ENCODE measurements at places on chromosomes 11 and 22.

- no peak for DNase-seq
These were observed 836 bp downstream of the SPON1 start for GRCh38 chr11:13963169-13963948.

DNA sequence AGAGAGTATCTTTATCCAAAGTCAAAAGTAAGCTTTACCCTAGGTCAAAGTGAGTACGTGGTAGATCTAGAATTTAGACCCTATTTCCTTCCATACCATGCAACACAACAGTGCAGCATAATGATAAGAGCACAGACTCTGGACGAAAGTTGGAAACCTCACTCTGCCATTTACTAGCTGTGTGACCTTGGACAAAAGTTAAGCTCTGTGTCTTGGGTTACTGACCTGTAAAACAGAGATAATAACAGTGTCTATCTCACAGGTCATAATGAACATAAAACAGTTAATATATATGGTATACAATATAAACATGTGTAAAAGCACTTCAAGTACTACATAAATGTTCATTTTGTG lies 13.6 kb upstream of the CHRNA10 start:
- DNase-seq = no peak

- DNase-seq = no peak
These were observed 103.7 kb downstream of the CTTN start for GRCh38 chr11:70501933-70502540.

DNA sequence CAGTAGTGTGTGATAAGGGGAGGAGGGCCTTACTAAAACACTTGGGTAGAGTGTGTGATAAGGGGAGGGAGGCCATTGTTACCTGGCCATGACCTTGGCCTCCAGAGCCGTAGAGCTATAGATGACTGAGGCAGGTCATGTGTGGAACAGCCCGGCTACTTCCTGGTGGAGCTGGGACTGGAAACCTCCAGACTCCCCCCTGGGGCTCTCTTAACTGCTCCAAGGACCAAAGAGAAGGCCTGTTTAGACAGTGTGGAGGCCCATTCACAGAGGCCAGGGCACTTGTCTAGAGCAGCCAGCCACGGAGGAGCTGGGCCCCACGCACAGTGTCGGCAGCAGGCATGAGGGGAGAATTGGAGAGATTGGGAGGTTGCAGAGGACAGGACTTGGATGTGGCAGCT lies 12.5 kb upstream of the MICALL1 start:
- DNase-seq = no peak

DNA sequence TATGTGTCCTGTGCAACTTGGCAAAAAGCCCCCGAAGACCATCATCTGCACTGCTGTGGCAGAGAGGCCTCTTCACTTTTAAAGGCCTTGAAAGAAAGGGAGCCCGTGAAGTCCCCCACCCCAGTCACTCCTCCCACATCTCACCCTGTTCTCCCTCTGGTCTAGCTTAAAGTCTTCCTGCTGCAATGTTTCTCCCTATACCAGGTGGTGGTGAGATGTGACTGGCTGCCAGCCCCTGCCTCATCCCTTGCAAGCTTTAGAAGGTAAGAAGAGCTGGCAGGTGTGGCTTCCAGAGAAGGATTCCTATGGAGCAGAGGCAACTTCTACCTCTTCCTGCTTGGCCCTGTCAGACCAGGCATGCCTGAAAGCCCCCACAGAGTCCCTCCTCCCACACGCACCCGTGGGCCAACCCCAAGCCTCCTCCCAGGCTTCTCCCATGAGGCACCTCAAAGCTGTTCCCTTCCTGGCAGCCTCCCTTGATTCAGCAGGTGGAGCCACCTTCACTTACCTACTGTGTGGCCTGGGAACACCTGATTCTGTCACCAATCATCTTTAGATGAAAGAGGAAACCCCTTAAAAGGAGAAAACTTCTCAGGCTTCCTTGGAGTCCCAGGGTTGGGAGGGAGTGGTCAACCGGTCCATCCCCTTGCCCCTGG lies 4.0 kb upstream of the TRIM29 start:
- DNase-seq = no peak

GRCh38 chr11:14902650-14903350 lies 10.8 kb upstream of the CYP2R1 start:
- no peak for DNase-seq

GRCh38 chr22:19555651-19556050 lies 31.4 kb upstream of the CLDN5 start:
- DNase-seq = no peak

- no peak for DNase-seq
These were observed 27.9 kb downstream of the CPT1A start for GRCh38 chr11:68813773-68814172.

DNA sequence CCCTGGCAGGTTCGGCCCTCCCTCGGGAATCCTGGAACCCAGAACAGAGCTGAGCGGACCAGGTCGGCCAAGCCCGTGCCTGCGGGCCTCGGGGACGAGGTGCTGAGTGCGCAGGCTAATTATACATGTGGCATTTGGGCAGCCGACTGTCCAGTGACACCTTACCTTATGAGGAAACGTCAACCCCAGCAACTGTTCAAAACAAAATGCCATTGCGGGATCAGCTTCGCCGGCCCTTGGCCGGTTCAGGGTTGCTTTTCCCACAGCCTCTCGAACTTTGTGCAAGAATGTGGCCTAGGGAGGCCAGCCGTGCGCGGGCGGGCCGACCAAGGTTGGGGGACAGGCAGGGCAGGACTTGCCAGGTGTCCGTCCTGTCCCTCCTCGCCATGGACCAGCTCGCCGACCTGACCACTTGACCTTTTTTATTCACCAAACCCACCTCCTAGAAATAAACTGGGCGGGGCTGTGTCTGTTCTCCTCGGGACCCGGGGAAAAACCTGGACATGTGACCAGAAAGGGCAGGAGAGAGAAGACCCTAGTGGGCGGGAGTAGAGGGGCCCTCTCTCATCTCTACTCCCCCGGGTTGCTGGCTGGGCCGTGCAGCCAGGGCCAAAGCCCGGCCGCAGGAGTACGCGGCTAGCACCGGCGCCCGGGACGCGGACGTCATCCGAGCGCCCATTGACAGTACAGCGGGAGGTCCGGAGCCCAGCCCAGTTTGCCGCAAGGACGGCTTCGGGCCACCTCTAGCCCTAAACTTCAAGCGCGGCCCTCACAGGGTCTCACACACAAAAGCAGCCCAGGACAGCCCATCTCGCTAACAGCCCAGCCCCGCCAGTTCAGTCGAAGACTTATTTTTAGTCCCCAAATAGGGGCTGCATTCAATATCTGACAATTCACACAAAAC lies 134.3 kb upstream of the C11orf58 start:
- no peak for DNase-seq

DNA sequence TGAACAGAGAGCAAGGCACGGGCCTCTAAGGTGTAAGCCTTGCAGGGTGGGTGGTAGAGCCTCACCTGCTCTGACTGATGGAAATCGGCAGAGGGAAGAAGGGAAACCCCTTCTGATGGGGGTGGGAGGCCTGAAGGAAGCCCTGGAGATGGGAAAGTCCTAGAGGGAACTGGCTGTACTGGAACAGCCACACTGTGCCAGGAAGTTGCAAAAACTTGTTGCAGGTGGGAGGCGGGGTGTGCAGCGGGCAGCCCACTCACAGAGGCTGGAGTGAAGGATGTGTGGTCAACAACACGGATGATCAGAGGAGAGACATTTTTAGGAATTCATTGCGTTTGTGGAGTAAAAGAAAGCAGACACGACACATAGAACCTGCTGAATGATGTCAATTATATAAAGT lies 91.3 kb downstream of the ZC3H12C start:
- DNase-seq = no peak

- DNase-seq = peak; percentile 32
These were observed 20.2 kb downstream of the RTN4RL2 start for GRCh38 chr11:57480409-57481137.

- no peak for DNase-seq
These were observed 54.0 kb upstream of the GCAT start for GRCh38 chr22:37753746-37754145.

GRCh38 chr11:69919659-69920344 lies 100.6 kb upstream of the FGF3 start:
- DNase-seq = no peak

GRCh38 chr11:68160100-68160695 lies 39.0 kb upstream of the CHKA start:
- DNase-seq = no peak

DNA sequence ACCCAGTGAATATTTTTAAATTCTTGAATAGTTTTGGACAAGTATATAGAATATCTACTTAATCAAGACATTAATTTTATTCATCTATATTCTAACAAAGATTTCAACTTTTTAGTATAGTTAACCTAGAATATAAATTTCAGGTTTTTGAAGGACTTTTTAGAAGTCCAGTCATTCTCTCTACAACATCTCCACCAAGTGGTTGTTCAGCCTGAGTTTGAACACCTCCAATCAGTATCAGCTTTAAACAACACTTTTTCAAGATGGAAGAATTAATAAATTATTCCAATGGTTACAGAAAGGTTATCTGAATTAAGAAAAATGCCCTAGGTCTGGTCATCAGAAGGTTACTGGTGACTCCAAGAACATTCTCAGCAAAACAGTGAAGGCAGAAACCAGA lies 31.8 kb downstream of the EIF3M start:
- no peak for DNase-seq

GRCh38 chr11:33692013-33692504 lies 8.6 kb downstream of the C11orf91 start:
- DNase-seq = no peak

DNA sequence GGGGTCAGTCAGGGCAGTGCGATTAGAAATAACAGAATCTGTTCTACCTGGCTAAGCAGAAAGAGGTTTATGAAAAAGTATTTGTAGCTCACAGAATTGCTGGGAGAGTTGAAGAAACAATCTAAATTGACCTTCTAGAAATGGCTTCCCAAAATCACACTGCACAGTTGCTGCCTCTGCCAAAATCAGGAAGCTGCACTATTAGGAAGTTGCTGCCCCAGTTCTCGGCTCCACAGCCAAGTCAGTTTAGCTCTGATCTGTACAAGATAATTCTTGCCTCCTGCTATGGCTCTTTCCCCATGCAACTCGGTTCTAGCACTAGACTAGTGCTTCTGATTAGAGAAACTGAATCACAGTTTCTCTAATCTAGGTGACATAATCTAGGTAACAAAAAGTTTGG lies 16.0 kb upstream of the CCDC90B start:
- DNase-seq = no peak

GRCh38 chr11:35740061-35740799 lies 77.7 kb downstream of the TRIM44 start:
- no peak for DNase-seq

GRCh38 chr11:97269527-97269926 lies 879.7 kb downstream of the JRKL start:
- DNase-seq = no peak

- no peak for DNase-seq
These were observed 1.4 kb upstream of the MADD start for GRCh38 chr11:47268448-47269001.

GRCh38 chr11:111452146-111452545 lies 60.0 kb downstream of the BTG4 start:
- no peak for DNase-seq

DNA sequence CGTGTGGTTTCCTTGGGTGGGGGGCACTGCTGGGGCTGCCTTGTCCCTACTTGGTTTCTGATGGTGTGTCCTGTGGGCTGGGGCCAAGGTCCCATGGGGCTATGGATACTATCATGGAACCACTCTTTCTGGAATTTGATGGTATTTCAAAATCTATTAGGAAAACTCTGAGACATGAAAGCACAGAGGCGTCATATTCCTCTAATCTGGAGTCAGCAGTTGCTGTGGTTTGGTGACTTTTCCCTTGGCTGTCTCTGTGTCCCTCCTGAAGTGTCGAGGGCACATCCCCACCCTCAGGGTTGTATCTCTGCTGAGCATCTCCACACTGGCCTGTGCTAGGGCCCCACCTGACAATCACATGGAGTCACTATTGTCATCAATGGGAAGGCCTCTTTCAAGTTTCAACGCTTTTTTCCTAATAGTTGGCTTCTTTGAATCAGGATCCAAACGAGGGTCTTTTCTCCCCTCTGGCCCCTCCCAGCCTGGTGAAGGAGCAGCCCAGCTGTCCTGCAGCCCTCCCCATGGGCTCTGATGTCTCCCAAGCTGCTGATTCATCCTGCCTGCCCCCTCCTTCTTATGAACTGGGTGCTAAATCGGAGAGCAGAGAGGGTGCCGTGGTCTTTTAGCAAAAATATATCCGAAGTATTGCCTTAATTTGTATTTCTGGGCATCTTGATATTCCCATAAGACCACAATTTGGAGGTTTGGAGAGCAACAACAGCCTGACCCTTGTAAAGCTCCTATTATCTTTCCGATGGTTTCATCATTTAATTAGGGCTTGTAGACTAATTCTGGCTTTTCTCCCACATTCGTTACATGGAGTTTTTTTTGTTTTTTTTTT lies 38.5 kb downstream of the MED15 start:
- no peak for DNase-seq

GRCh38 chr22:35425971-35426800 lies 26.2 kb downstream of the MCM5 start:
- no peak for DNase-seq

- no peak for DNase-seq
These were observed 420.6 kb downstream of the BRD1 start for GRCh38 chr22:49406879-49407587.

DNA sequence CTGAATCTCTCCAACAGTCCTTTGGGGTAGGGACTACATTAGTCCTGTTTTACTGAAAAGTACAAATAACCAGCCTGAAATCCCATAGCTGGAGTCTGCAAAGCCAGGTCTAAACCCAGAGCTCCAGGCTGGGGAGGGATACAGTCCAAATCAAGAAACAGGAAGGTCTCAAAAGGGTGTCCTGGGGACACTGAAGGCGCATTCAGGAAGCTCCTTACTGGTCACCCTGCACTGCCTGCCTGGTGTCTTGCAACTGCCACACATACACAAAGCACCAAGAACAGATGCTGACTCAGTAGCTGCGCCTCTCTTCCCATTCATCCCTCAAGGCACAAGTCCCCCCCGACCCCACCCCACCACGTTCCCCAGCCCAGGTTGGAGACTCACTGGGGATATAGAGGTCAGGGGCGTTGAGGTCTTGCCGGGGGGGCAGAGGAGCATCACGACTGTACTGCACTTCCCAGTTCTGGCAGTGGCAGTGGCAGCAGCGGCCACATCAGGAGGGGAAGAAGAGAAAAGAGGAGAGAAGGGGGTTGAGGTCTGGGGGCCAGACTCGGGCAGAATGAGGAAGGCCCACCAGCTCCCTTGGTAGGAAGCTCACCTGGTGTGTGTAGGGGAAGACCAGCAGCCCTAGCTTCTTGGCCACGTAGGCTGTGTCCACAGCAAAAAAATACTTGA lies 1.6 kb downstream of the YIF1A start:
- DNase-seq = no peak

Data from activated naive CD4-positive, alpha-beta T cell (primary cell).